ENCODE measurements at places on chromosomes 2 and 18.

DNA sequence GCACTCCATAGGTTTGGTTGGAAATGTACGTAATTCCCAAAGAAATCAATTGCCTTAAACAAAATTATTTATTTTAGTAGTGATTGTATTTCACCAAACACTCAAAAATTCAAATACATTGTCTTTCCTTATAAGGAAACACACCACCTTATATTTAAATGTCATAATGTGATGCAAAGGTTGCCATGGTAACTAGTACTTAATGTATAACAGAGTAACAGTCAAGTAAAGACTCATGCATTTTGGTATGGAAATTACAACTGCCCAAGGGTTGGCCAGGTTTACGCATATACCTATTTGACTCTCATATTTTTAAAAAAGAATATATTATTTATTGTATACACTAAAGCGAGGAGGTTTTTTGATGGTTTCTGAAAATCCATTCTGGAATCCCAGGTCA, 231.2 kb downstream of the TCF4 start:
- no peak for DNase-seq
- H3K36me3 ChIP-seq, result peaks cover 3% of the 10 kb centered on the region
- no peak overlapping the region for H3K27ac ChIP-seq
- H3K4me3 ChIP-seq, result no peak overlapping the region

DNA sequence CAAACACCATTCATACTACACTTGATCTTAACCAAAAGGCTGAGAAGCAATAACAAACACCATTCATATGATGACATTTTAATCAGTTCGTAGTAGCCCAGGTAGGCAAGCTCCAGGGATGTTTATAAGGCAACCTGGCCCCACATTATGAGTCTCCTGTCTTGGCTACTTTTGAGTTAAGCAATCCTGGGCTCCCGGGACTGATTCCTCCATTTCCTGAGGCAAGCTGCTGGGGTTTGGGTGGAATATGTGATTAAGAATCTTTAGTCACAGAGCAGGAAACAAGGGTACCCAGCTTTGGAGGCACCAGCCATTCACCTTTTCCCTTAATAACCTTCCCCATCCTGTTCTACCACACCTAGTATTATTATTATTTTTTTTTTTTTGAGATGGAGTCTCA, 24.5 kb upstream of the SPRED2 start:
- no peaks in the 10 kb centered on the region for H3K27me3 ChIP-seq
- DNase-seq, result no peak
- no peak overlapping the region for H3K27ac ChIP-seq
- no peaks in the 10 kb centered on the region for H3K36me3 ChIP-seq
- H3K4me3 ChIP-seq, result no peak overlapping the region

DNA sequence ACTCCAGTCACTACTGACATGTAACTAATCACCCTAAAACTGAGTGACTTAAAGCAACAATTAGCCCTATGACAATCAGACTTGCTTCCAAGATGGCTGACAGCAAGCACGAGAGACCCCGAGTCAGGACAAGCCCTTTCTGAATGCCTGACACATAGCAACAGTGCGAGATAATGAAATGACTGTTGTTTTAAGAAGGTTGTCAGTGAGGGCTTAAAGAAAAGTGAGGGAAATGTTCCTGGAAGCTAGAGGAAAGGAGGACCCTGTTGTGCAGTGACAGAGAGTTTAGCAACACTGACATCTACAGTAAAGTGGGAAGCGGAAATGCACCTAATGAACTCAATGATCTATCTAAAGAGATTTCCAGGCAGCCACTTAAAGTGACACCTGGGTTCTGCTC, 163.1 kb downstream of the STK39 start:
- no peaks in the 10 kb centered on the region for H3K4me1 ChIP-seq
- no peaks in the 10 kb centered on the region for H3K27me3 ChIP-seq
- H3K4me3 ChIP-seq, result no peak overlapping the region
- H3K27ac ChIP-seq, result no peak overlapping the region
- no peak for DNase-seq

DNA sequence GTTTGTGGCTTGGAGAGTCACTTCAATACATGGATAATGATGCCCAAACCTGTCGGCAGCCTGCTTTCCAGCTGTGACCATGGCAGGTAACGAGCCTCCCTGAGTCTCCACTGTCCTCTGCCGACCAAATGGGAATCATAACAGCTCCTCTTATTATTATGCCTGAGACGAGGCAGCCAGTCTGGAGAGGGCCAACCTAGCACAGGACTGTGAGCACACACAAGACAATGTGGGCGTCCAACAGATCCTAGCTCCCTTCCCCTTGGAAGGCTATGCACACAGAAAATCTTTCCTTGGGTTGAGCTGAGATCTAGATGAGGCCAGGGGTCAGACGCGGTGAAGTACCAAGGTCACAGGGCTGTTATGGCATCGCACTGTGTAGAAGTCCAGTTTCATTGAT, 890 bp upstream of the SLC4A3 start:
- peak overlapping the region; percentile 76 for H3K4me3 ChIP-seq
- DNase-seq, result no peak
- H3K4me1 ChIP-seq, result 0 out of 2 replicates have a peak, but pooled peaks cover 3% of the 10 kb centered on the region

GRCh38 chr2:8994386-8994785, 9.1 kb downstream of the MBOAT2 start:
- H3K27ac ChIP-seq, result no peak overlapping the region
- no peak for DNase-seq
- no peaks in the 10 kb centered on the region for H3K27me3 ChIP-seq
- H3K4me1 ChIP-seq, result no peaks in the 10 kb centered on the region
- no peaks in the 10 kb centered on the region for H3K36me3 ChIP-seq

DNA sequence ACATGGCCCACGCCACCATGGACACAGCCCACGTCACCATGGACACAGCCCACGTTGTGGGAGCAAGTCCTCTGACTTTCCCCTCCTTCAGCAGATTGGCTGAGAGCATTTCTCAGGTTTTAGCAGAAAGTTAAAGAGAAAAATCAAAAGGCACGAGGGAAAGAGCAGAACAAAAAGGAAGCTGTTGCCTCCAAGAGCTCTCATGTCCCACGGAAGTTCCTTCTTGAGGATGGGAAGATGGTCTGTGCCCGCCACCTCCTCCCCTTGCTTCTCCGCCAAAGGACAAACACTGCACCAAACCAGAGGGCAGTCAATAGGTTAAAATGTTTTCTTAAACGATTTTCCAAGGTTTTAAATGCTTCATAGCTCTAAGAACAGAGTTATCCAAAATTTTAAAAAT, 148.4 kb downstream of the HDAC4 start:
- no peaks in the 10 kb centered on the region for H3K4me1 ChIP-seq
- H3K27me3 ChIP-seq, result no peaks in the 10 kb centered on the region
- H3K36me3 ChIP-seq, result peaks cover 1% of the 10 kb centered on the region
- H3K4me3 ChIP-seq, result no peak overlapping the region
- no peak overlapping the region for H3K27ac ChIP-seq

DNA sequence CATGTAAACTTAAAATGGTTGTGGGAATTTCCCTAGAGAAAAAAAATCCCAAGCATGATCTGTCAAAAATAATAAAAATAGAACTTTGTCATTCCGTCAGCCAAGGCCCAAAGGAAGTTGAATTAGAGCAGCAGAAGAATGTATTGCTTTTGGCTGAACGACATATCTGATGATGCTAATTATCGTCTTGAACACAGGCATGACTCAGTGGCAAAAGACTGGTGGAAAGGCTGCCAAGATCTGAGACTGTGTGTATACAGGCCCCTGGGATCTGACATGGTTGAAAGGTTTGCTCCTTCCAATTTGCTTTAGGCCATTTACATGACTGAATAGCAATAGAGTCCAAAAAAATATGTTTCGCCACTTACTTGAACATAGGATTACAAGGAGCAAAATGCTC, 1057.1 kb upstream of the CRIM1 start:
- H3K4me3 ChIP-seq, result no peak overlapping the region
- no peak for DNase-seq
- no peak overlapping the region for H3K27ac ChIP-seq
- no peaks in the 10 kb centered on the region for H3K4me1 ChIP-seq

DNA sequence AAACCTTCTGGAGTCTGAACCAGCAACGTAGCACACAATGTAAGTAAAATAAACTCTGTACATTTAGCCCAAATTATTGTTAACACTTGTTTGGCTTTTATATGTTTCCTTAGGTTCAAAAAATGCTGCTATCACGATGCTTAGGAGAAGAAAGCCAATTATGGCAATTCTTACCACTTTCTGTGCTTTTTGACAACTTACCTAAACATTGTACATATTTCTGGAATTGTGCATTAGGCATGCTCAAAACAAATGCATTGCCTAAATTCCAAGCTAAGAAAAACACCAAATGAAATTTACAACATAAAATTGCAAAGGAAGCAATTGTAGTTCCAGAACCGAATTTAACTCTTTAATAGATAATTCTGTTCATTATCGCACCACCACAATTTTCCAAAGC, 585.6 kb upstream of the DSEL start:
- no peaks in the 10 kb centered on the region for H3K4me1 ChIP-seq
- H3K36me3 ChIP-seq, result no peaks in the 10 kb centered on the region
- H3K27ac ChIP-seq, result no peak overlapping the region
- DNase-seq, result no peak

DNA sequence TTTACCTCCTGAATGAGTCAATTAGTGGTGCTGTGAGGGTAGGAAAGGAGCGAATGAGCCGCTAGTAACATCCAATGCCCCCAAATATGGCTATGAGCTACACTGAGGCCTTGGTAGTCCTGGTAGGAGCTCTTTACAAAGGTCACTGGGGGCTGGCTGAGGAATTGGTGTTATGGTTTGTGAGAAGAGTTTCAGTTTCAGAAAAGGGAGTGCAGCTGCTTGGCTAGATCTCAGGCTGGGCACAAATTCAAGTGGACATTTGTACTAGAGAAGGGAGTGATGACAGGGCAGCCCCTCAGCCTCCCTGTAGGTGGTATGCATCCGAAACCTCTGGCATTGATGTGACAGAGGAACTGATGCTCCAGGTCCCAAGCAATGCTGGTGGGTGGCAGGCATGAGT, 13.9 kb upstream of the PAIP2B start:
- H3K27me3 ChIP-seq, result no peaks in the 10 kb centered on the region
- H3K4me1 ChIP-seq, result peaks cover 4% of the 10 kb centered on the region
- no peaks in the 10 kb centered on the region for H3K36me3 ChIP-seq

DNA sequence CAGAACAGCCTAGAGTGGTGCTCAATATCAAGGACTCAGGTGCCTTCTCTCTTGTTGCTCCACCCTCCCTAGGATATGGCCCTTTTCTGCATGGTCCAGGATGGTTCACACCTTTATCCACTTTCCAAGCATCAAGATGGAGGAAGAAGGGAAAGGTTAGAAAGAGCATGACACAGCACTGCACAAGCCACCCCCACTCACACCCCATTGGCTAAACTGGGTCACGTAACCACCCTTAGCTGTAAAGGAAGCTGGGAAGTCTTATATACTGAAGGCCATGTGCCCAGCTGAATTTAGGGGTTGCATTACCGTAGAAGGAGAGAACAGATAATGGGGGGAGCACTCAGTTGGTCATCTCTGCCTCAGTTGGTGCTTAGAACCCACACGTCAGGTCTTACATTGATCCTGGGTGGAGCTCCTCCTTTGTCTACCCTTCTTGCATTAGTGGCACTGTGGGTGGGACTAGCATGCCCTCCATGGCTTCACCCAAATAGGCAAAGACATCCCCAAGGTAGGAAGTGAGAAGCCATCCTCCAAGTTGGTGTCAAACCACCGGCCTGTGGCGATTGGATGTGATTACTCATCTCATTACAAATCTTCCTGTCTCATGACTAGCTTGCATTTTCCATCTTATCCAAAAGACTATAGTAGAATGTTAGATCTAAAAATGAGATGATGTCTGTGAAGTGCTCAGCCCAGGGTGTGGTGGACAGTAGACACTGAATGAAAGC, 248.5 kb downstream of the HAUS1 start:
- no peak overlapping the region for H3K27ac ChIP-seq
- no peak overlapping the region for H3K4me3 ChIP-seq
- H3K27me3 ChIP-seq, result no peaks in the 10 kb centered on the region
- no peak for DNase-seq
- H3K4me1 ChIP-seq, result no peaks in the 10 kb centered on the region
- peaks cover 4% of the 10 kb centered on the region for H3K36me3 ChIP-seq

- H3K4me3 ChIP-seq, result no peak overlapping the region
- no peaks in the 10 kb centered on the region for H3K4me1 ChIP-seq
- no peak for DNase-seq
- 0 out of 3 replicates have a peak, but pooled peaks cover 2% of the 10 kb centered on the region for H3K36me3 ChIP-seq
- no peaks in the 10 kb centered on the region for H3K27me3 ChIP-seq
Observed at GRCh38 chr2:179037807-179038206, 12.1 kb downstream of the CCDC141 start.

DNA sequence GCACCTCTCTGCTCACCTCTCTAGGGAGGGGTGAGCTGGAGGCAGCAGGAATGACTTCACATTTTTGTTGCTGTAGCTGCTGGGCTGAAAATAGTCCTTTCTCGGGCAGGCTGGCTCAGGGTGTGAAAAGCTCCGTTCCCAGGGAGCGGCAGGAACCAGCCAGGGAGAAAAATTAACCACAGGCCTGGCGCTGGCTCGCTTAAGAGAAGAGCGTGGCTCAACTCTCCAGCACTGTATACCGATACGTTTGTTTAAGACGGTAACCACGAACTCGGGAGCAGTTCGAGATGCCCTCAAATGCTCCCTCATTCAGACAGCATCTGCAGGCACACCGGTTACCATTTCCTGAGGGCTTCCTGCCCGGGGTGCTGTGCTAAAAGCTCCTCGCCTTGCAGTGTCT, 129.6 kb downstream of the CELF4 start:
- H3K4me1 ChIP-seq, result no peaks in the 10 kb centered on the region
- H3K27ac ChIP-seq, result no peak overlapping the region
- no peak for DNase-seq
- no peaks in the 10 kb centered on the region for H3K36me3 ChIP-seq
- H3K27me3 ChIP-seq, result no peaks in the 10 kb centered on the region

DNA sequence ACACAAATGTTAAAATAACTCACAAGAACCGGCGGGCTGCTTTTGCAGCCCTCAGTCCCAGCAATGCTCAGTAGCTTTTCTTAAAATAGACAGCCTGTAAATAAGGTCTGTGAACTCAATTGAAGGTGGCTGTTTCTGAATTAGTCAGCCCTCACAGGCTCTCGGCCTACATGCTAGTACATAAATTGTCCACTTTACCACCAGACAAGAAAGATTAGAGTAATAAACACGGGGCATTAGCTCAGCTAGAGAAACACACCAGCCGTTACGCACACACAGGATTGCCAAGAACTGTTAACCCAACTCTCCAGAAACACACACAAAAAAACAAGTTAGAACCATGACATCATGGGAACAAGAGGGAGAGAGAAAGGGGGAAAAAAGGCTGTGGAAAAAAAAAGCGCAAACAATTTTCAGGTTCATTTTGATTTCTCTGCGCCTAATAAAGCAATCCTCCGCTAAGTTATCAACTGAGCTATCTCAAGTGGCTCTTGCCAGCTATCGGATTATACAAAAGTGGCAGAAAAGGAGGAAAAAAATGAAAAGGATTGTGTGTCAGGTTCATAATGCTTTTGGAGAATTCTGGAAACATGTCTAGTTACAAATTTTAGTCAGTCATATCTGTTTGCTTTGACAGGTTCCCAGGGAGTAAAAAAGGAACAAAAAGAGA, 89.1 kb downstream of the ZEB2 start:
- H3K27ac ChIP-seq, result no peak overlapping the region
- H3K36me3 ChIP-seq, result no peaks in the 10 kb centered on the region
- DNase-seq, result no peak
- H3K4me3 ChIP-seq, result no peak overlapping the region

All from H9 (cell line).